ENCODE measurements at places on chromosomes 16 and 17.
A peak's percentile ranks its signal among the peaks of the same experiment; 100 is the strongest.

- no peak for DNase-seq
Observed at GRCh38 chr16:69250081-69250480, 61.1 kb upstream of the VPS4A start.

GRCh38 chr16:87851141-87851587 lies 18.1 kb downstream of the SLC7A5 start:
- DNase-seq, result no peak

- no peak for DNase-seq
Observed at GRCh38 chr17:65230040-65230439, 92.9 kb downstream of the RGS9 start.

DNA sequence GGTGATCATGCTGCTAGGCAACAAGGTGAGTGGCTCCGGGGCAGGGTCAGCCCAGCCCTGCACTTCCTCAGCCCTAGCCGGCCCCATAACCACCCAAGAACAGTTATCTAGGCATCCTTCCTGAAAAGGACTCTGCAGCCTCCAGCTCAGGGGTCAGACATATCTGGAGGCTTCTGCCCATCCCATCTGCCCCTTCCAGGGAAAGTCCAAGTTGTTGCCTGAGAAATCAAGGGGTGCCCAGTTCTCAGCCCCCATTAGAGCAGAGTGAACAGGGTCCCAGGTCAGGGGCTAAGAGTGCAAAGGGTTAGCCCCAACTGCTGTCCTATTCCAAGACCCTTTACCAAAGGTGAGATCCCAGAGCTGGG lies 4.1 kb upstream of the NHERF1 start:
- DNase-seq, result no peak

- peak; percentile 61 for DNase-seq
Observed at GRCh38 chr16:19831678-19832077, 53.0 kb downstream of the GPRC5B start.

DNA sequence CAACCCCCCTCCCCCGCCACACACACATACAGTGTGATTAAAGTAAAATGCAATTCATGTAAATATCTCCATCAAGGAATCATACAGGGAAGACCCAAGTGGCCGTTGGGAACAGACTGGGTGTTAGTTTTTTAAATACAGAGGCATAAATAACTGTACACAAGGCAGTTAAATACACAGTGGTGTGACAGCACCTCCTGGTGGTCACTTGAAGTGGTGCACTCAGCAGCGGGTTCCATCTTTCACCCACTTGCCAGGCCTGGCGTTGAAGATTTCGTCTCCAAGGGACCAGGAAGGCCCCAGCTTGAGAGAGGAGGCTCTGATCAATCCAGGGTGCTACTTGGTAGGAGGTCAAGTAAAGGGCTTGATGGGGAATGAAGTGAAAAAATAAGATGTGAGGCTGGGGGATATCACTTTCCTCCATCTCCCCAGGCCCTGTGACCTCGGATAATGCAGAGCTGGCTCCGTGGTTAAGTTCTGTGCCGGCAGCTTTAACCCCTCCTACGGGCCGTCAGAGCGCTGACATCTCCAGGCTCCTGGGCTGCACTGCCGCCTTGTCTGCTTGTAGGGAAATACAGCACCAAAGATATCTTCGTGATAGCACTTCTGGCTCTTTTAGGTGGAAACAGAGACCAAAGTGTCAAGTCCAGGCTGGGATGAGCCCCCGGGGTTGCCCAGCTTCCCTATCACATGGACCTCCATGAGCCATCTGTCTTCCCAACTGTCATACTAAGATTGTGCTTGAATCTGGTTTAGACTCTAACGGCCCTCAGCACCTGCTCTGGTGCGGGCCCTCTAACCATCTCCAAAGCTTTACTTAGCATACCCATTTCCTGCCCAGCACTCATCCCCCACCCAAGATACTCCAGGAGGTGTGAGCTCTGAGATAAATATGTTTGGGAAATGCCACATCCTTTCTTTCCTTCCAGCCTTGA lies 20.7 kb downstream of the LGALS9 start:
- no peak for DNase-seq

DNA sequence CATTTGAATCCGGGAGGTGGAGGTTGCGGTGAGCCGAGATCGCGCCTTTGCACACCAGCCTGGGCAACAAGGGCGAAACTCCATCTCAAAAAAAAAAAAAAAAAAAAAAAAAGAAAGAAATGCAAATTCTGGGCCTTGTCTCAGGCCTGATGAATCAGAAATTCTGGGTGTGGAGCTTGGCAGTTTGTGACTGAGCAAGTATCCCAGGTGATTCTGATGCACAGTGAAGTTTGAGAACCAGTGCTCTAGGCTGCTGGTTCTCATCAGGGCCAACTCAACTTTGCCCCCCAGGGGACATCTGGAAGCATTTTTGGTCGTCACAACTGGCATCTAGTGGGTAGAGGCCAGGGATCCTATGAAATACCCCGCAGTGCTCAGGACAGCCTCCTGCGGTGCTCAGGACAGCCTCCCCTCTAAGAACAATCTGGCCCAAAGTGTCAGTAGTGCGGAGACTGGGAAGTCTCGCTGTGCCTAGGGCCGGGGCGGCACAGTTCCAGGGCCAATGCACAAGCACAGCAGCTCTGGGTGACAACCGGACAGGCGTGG lies 55.9 kb downstream of the SDK2 start:
- DNase-seq, result no peak

DNA sequence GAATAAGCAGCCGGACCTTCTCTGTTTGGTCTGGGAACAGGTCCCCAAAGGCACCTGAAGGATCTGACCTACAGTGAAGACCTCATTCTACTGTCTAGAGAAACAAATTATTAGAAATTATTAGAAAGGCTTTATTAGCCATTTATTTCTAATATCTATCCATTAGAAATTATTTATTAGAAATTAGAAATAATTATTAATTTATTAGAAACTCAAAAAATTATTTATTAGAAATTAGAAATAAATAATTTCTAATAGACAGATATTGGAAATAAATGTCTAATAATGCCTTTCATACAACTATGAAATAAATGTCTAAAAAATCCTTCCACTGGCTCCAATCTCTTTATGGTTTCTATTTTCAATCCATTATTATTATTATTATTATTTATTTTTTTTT lies 285.7 kb upstream of the ERCC4 start:
- no peak for DNase-seq

- DNase-seq, result no peak
Observed at GRCh38 chr17:29694918-29695563, 72.3 kb upstream of the CORO6 start.

- no peak for DNase-seq
Observed at GRCh38 chr17:21213638-21214014, 335 bp downstream of the TMEM11 start.

DNA sequence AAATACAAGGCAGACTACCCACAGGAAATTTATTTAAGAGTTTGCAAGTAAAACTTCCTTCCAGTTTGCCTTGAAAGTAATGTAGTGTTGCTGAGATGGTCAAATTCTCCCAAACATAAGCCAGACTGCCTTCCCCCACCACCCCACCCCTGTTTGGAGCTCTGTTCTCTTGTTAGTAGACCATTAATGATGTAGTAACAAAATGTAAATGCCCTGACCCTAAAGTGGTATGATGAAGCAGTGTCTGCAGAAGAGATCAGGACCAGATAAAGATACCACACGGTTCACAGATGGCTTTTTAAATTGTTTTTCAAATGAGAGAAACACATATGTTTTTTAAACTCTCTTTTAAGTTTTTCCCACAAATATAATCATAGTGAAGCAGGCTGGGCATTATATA lies 136.4 kb upstream of the TMEM97 start:
- no peak for DNase-seq

DNA sequence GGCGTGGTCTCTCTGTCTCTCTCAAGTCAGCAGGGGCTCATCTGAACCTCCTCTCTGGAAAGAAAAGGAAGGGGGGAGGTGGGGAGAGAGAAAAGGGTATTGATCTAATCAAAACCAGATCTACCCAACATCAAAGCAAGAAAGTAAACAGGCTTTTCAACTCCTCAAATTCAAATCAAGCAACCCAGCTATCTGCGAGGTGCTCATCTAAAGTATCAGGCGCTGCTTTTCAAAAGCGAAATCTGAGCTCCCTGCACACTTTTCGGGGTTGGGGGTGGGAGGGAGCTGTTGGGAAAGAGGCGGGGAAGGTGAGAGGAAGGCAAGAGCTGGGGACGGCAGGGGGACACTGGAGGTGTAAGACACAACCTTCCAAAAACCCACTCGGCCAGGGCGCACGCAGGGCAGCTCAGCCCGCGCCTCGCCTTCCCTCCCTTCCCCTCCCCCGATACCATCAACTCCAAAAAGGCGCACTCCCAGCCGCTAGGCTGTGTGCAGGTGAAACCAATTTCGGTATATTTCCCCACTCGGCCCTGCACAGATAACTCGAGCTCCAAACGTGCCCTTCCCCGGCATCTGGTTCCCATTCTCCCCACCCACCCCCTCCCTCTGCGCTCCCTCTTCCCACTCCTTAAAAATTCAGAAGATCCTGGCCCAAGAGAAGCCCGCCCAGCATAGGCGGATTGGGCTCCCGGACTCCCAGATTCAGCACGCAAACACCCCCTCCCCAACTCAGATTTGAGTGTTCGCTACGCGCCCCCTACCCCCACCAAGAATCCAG lies 2.6 kb downstream of the AXIN2 start:
- no peak for DNase-seq

DNA sequence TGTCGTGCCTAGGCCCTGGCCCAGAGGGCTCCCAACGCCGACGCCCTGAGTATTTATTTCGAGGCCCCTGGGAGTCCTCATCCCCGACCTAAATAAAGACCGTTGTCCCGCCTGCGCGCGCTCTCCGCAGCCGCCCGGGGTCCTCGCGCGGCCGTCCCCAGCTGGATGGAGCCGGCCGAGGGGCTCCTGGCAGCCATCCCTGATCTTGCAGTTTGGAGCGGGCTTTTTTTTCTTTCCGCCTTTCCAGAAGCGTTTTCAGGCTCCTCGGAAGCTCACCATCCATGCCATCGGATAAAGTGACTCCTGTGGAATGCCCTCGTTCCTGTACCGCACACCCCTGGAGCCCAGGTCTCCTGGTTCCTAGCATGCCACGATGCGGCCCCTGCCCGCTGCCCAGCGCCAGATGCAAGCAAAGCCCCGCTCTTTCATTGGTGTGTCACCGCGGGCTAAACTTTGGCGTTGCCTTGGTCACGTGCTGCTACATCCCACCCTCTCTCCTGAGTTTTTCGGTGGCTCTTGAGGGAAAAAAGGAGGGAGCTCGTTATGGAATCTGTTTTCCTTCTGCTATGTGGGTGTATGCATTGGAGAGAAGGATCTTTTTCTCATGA lies 716 bp downstream of the TMEM94 start:
- DNase-seq, result no peak

DNA sequence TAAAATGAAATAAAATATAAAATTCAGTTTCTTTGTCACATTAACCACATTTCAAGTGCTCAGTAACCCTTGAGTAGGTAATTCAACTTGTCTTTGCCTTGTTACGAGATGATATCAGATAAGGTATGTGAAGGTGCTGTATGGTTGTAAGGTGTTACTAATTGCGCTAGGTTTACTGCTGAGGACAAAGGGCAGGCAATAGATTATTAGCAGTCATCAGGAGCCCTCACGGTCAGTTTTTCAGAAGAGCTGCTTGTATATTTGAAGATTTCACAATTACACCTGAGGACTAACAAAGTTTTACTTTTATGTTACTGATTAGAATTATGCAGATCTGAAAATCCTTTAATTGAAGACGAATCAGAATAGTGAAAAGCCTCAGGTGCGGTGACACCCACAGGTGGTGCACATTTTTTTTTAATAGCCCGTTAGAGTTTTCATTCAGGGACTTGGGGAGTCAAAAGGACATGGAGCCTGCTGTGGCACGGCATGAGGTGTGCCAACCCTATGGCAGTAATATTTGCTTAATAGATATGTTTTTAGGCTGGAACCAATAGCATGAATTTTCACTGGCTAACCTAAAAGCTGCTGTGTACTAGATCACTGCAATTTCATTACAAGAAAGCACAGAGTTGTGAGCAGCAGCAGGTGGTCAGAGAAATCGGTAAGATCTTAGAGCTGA lies 16.4 kb downstream of the NDEL1 start:
- no peak for DNase-seq

- DNase-seq, result no peak
Observed at GRCh38 chr16:4203748-4204147, 38.1 kb downstream of the SRL start.

- no peak for DNase-seq
Observed at GRCh38 chr17:79299349-79299748, 224.7 kb downstream of the ENGASE start.

DNA sequence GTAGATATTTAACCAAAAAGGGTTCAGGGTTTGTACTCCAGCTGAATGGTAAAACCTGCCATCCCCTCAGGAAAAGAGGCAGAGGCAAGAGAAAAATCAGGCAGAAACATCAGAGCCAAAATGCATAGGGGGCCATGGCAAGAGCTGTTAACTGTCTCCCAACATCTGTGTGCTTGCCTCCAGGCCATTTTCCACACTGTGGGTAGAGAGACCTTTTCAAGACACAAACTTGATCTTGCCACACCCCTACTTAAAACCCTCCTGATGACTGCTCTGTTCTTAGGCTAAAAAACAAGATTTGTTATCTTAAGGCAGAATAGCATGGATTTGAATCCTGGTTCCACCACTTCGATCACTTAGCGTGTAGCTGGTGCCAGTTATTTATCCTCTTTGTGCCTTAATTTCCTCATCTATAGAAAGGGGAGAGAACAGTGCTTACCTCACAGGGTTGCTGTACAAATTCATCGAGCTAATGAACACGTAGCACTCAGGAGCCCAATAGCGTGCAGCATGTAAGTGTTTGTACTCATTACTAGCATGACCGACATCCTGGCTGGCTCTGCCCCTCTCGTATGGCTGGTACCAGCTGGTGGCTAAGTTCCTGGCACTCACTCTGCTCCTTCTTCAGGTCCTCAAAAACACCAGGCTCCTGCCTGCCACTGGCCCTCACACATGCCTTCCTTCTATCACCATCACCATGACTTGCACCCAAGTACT lies 25.8 kb downstream of the STAT3 start:
- no peak for DNase-seq
